ENCODE measurements at places on chromosomes 13 and 19. TPM values are rescaled to one million over a fixed set of nuclear protein-coding genes. Genes with fewer than 3 reads are reported as not detected.
A peak's percentile ranks its signal among the peaks of the same experiment; 100 is the strongest.

DNA sequence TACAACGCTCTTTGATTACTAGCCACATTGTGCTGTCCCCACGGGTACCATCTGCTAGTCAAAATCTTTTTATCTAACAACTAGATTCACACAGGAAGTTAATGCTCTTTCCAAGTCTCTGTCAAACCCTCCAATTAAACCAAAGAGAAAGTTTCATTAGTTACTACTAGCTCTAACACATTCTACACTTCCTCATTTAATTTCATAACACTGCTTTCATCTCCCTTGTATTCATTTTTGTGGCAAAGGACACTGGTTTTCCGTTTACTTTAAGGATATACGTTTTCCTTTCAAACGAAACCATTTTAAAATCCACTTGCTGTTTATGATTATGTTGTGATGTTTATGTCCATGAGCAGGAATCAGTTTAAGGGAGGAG lies 5.3 kb downstream of the DYRK1B start:
- H3K4me1 ChIP-seq, result peaks cover 5% of the 10 kb centered on the region
- DNase-seq, result no peak
- H3K36me3 ChIP-seq, result peaks cover 12% of the 10 kb centered on the region
- H3K4me3 ChIP-seq, result no peak overlapping the region

DNA sequence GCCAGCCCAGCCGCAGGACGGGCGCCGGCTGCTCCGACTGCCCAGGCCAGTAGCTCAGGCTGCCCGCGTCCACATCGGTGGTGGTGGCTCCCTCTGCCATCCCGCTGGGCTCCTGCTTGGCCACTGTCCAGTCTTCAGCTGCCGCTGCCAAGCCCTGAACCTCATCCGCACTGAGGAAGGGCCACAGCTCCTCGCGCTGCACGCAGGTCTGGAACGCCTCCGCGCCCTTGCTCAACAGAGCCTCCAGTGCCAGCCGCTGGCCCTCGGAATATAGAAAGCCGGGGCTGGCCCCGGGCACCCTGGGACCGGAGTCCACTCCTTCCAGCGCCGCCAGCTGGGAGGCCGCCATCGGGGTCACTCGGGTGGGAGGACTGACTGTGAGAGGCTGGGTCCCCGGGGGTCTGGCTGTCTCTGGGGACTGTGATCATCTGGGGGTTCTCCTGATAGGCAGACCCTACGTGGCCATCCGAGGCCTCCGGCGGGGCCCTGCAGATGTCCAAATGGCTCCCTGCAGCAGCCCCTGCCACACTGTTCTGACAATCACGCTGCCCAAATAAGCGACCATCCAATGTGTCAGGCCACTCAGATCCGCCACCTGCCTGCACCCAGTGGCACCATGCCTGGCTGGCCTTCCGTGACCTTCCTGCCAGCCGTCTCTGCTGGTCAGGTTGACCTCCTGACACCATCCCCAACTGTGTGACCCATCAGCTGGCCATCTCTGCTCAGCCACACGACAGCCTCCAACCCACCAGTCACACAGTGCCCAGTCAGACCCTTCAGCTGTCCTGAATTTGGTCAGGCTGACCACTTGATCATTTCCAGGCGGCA lies 1.6 kb downstream of the FAM83E start:
- no peaks in the 10 kb centered on the region for H3K27me3 ChIP-seq
- DNase-seq, result no peak
- peak overlapping the region; percentile 42 for H3K27ac ChIP-seq
- H3K4me3 ChIP-seq, result no peak overlapping the region
- H3K4me1 ChIP-seq, result peaks cover 20% of the 10 kb centered on the region

DNA sequence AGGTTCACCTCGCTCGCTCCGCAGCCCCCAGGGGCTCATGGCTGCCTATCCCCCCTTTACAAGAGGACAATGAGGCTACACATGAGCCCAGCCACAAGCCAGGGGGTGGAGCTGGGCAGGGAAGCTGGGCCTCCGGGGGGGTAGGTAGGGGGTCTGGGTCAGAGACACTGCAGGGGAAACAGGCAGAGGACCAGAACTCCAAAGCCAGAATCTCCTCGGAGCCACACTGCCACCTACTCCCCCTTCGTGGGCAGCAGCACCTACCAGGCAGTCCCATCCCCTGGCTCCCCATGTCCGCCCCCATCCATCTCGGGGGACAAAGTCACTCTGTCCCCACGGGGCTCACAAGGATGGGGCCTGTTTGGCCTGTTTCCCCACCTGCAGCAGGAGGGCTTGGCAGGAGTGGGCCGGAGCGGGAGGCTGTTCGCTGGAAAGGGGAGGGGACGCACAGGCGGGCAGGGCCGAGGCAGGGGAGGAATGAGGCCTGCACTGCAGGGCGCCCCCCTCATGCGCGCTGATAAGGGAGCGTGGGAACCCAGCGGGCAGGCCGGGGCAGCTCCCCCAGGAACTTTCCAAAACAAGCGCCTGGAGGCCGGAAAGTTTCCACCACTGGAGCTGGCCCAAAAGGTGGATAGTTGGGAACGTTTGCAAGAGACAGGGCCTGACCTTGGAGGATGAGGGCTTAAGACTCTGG lies 545 bp upstream of the ISYNA1 start:
- peaks cover 41% of the 10 kb centered on the region for H3K4me1 ChIP-seq
- no peak for DNase-seq
- H3K36me3 ChIP-seq, result peaks cover 26% of the 10 kb centered on the region
- peak overlapping the region; percentile 66 for H3K4me3 ChIP-seq
- no peaks in the 10 kb centered on the region for H3K27me3 ChIP-seq

DNA sequence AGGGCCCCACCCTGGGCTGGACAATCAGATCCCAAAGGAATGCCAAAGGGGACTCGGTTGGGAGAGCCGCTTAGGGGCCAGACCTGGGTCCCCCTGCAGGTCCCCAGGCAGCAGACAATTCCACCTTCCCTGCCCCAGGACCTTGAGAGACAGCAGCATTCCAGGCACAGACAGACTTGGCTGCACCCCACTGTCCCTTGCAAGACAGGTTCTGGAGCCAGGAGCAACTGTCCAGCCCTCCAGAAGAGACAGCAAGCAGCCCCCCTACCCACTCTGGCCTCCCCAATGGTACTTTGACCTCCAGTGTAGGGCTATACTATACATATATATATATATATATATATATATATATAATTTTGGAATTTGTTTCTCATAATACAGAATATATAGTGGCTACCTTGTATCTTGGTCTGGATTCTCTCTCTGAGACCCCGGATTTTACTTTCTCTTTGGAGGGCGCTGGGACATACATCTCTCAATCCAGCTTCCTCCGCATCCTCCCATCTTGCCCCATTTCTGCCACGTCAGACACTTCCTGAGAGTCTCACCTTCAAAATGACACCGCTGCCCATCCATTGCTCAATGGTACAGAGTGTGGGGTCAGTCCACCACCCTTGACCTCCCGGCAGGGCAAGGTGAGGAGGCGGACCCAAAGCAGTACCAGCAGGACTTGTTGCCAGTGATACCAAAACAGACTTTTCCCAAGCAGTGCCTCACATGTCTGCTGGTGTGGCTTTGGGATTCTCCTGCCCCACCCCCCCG lies 12.7 kb downstream of the SMIM24 start:
- no peak overlapping the region for H3K4me3 ChIP-seq
- H3K36me3 ChIP-seq, result peaks cover 2% of the 10 kb centered on the region
- H3K27ac ChIP-seq, result no peak overlapping the region
- no peak for DNase-seq
- peaks cover 3% of the 10 kb centered on the region for H3K27me3 ChIP-seq

DNA sequence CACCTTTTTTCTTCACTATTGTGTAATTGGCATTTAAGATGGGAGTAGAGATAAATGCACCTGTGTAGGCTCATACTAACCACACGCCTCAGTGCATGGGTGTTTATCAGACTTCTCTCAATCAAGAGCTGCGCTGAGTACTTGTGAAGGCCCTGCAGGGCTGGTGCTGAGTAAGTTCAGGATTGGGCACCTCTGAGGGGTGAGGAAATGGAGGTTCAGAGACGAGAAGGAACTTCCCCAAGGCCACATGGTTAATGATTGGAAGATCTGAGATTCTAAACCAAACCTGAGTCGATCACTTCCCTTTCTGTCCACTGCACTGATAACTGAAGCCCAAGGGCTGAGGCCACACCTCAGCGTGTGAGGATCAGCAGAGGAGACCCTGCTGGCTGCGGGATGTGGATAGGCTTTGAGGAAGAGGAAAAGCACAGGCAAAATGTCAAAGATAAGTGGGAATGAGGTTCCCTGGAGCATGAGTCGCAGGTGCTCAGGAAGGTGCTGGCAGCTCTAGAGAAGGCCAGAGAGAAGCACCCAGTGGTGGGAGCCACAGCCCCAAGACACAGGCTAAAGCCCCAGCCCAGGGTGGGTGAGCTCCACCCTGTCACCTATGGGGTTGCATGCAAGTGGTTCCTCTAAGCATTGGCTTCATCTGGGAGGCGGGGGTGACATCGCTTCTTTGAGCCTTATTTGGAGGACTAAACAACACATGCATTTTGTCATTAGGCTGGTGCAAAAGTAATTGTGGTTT lies 32.3 kb upstream of the GJB6 start:
- DNase-seq, result no peak
- H3K36me3 ChIP-seq, result no peaks in the 10 kb centered on the region
- no peak overlapping the region for H3K4me3 ChIP-seq
- H3K4me1 ChIP-seq, result no peaks in the 10 kb centered on the region
- H3K27me3 ChIP-seq, result no peaks in the 10 kb centered on the region

DNA sequence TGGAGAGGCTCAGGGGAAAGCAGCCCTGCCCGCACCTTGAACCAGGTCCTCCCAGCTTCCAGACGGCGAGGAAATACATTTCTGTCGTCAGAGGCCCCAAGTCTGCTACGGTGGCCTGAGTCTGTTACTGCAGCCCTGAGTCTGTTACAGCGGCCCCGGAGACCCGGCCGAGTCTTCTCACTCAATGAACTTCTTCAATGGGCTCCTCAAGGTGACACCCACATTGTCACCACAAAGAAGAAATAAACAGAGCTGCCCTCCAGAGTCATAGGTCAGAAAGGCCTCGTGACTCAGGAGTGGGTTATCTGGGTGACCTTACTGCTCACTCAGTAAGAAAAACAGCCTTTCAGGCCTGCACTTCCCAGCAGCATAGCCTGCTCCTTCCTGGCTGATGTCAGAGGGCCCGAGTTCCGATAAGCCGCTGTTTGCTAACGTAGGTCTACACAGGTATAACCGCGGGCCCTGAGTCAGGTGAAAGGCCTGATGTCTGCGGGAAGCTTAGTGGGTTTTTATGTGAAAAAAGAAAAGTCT lies 66.9 kb upstream of the TM9SF2 start:
- no peak for DNase-seq
- no peaks in the 10 kb centered on the region for H3K36me3 ChIP-seq
- H3K27me3 ChIP-seq, result no peaks in the 10 kb centered on the region
- H3K4me1 ChIP-seq, result no peaks in the 10 kb centered on the region
- H3K4me3 ChIP-seq, result no peak overlapping the region

- DNase-seq, result peak; percentile 67
- H3K4me3 ChIP-seq, result no peak overlapping the region
These were observed 64.9 kb upstream of the MED4 start for GRCh38 chr13:48159826-48160225.

GRCh38 chr13:76885203-76886004 lies 801 bp downstream of the KCTD12 start:
- no peak overlapping the region for H3K27ac ChIP-seq
- peak overlapping the region; percentile 58 for H3K4me3 ChIP-seq
- H3K4me1 ChIP-seq, result peaks cover 10% of the 10 kb centered on the region
- peaks cover 43% of the 10 kb centered on the region for H3K27me3 ChIP-seq
- no peaks in the 10 kb centered on the region for H3K36me3 ChIP-seq

Gene KLF2
- 1.9 TPM for total RNA-seq

DNA sequence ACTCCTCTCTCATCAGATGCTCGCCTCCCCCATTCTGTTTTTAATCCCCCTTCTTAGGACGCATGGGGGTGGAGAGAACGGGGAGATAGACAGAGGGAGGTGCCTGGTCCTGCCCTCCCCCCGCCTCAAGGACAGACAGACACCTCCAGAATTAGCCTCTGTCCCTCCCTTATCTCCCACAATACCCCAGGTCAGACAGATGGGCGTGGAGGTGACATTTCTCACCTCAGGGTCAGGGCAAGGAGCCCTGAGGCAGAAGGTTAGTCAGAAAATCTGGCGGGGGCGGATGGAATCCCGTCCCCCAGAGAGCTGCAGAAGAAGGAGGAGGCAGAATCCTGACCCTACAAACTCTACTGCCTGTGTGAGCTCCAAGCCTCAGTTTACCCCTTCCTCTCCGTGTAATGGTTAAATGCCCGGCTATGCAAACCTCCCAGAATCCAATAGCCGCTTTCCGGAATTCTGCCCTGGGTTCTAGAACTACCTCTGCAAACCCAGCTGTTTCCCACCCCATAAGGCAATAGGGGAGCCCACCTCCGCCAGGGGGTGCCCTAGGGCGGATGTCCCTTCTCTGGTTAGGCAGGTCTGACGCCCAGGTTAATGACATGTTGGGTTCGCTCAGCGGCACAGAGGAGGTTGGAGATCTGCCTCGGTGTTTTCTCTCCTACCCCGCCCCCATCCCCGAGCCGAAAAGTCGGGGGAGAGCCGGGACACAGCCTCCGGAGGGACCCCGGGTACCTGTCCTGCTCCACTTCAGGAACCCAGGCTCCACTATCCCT lies 900 bp downstream of the PPP1R13L start:
- no peaks in the 10 kb centered on the region for H3K36me3 ChIP-seq
- peaks cover 10% of the 10 kb centered on the region for H3K4me1 ChIP-seq
- H3K4me3 ChIP-seq, result peak overlapping the region; percentile 68
- H3K27ac ChIP-seq, result no peak overlapping the region
- peak; percentile 48 for DNase-seq

Gene LILRB5
- not detected for total RNA-seq

Gene SIGLEC12
- not detected for total RNA-seq

Gene PCDH17
- total RNA-seq, result 79.5 TPM

DNA sequence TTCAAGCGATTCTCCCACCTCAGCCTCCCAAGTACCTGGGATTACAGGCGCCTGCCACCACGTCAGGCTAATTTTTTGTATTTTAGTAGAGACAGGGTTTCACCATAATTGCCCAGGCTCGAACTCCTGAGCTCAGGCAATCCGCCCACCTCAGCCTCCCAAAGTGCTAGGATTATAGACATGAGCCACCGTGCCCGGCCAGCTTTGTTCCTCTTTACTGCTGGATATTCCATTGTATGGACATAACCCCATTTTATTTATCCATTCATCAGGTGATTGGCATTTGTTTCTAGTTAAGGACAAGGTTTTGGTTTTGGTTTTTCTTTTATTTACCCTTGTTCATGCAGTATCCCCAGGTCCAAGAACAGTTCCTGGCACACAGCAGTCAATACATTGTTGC lies 4.1 kb upstream of the RPS9 start:
- H3K4me1 ChIP-seq, result peaks cover 10% of the 10 kb centered on the region
- no peak for DNase-seq
- H3K4me3 ChIP-seq, result no peak overlapping the region

DNA sequence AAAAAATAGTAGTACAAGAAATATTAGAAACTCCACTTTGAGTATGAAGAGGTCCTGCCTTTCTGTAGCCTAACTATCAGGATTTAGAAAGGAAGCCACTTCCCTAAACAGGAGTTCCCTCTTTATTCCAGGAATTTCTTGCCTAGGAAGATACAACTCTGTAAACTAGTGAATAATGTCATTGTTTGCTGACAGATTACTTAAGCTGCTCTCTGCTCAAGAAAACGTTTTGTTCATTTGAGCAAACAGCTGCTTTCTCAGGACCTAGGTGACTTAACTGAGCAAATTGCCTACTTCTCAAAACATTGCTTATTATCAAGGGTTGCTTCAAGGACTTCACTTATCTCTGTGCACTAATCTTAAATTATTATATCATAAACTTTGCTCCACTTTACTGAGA lies 1419.4 kb upstream of the SLC10A2 start:
- no peak overlapping the region for H3K27ac ChIP-seq
- H3K4me3 ChIP-seq, result no peak overlapping the region
- H3K4me1 ChIP-seq, result no peaks in the 10 kb centered on the region
- DNase-seq, result no peak

Measured in A673 (cell line).